ENCODE measurements at places on chromosomes 16 and 17.

GRCh38 chr16:31215287-31216162 is 1.4 kb downstream of the PYDC1 start:
- peak; percentile 17 for DNase-seq

GRCh38 chr17:4514206-4514605 is 15.5 kb downstream of the SPNS2 start:
- DNase-seq, result no peak

DNA sequence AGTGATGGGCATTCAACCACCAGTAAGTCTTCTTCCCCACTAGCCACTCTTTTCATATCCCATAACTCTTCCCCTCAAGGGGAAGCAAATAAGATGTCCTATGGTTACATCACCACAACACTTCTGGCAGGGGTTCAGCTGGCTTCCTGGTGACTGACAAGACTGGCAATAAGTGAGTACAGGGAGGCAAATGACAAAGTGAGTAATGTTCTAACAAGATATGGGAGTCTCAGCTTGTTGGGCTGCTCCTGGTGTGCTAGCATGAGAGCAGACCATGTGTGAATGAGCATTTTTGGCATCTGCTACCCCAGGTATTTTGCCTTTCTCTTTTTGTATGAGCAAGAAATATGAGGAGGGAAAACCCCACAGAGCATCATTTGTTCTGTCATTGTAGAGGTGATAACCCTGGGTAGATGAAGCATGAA is 9.9 kb downstream of the TMIGD1 start:
- DNase-seq, result no peak

GRCh38 chr16:6884002-6884401 is 448.6 kb upstream of the RBFOX1 start:
- DNase-seq, result no peak

- DNase-seq, result no peak
Observed at GRCh38 chr16:88035292-88035691, 84.1 kb downstream of the BANP start.

GRCh38 chr17:59047616-59048015 is 59.1 kb downstream of the TRIM37 start:
- DNase-seq, result no peak

DNA sequence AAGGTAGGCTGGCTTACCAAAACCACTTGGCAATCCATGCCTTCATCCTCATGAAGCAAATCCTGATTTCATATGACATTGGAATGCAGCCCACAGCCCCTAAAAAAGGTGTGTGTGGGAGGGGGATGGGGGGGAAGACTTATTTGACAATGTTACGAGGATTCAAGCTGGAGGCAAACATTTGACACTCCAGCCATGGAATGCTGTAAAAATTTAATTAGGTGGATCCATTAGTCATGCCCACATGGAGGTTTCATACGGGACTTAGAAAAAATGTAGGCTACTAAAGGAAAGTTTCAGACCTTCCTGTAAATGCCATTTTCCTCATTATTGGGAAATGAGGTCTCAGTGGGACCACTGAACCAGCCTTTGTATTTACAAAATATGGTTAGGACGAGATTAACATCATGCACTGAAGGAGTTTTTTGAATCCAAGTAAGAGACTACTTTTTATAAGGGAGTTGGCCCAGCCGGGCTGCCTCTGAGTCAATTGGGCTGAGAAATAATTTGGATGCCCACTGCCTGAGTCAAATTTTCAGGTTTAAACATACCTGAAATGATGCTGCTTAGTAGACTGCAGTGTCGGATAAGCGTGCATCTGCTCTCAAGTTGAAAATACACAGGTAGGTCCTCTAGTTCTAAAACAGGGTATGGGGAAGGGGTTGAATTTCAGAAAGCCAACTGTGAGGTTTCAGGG is 44.6 kb upstream of the MAF start:
- no peak for DNase-seq

DNA sequence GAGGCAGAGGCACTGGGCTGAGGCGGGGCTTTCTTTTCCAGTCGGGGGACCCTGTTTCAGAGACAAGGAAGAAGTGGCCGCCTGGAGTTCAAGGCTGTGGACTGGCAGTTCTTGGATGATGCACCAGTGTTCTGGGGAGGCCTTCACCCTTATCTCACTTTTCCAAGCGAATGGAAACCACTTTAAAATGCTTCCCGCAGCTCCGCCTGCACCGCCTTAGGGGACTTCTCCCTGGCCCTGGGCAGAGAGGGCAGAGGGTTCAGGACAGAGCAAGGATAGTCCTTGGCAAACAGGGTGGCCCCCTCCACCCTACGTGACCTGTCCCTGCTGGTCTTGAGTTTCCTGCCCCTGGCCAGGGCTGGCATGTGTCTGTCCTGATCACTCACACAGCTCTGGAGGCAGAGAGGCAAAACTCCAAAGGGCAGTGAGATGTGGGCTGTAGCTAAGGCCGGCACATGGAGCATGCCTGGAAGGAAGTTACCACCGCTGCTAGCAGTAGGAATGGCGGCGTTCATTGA is 20.6 kb downstream of the RTN4RL1 start:
- DNase-seq, result no peak

DNA sequence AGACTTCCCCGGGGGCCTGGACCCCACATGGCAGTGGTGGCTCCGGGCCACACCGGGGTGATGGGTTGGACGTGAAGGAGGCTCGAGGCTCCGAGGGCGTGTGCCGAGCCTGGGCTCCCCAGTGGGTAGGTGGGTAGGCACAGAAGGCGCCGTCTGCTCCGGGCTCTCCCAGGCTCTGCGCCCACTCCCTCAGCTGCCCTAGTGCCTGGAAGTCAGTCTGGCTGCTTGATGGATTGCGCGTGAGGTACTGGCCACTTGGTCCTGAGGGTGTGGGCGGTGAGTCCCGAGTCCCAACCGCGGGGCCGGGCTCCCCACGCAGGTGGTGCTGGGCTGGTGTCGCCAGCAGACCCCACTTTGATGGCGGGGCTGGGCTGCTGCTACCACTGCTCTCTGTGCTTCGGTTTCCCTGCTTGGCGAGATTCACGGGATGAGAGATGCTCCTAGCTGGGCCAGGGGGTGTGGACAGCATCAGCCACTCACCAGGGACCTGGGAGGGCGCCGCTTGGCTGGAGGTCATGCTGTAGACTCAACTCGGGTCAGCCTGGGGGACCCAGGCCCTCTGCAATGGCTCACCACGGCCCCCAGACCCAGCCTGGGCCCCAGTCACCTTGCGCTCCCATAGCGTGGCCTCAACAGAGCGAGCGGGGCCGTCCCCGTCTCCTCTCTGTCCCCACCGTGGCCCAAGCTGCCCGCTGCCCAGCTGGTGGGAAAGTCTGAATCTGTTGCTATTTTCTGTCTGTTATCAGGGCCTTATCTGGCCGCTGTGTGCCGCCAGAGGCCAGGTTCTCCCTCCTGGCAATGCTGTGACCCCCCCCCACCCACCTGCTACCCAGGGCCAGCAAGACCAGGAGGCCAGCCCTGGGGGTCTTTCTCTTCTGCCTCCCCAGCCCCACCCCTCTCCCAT is 26.1 kb downstream of the ZFPM1 start:
- DNase-seq, result no peak

DNA sequence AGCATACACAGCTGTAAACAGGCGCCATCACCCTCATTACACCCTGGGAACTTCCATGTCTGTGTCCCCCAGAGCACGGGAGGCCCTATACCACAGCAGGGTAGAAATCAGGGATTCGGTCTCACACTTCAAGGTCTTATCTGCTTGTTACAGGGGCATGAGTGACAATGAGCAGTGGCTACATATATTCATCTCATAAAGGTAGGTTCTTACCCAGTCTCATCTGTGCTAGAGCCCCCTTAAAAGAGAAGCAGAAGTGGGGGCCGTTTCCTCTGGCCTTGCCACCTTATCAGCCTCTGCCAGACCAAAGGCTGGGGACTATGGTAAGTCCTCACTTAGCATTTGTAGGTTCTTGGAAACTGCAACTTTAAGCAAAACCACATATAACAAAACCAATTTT is 46.5 kb downstream of the IRX5 start:
- DNase-seq, result no peak

GRCh38 chr17:68807998-68808772 is 147.0 kb downstream of the ABCA8 start:
- no peak for DNase-seq

DNA sequence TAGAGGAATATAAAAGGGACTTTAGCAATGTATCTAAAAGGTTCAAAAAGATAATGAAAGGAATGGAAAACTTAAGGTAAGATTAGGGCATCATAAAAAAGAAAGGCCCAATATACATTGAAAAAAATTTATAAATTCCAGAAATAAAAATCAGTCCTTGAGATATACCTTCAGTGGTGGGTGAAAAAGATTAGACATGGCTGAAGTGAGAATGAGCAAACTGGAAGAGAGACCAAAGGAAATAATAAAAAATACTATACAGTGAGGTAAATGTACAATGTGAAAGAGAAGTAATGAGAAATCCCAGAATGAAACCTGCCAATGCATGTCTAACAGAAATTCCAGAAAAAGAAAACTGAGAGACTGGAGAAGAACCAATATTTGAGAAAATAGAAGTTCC is 42.9 kb upstream of the PMFBP1 start:
- DNase-seq, result no peak

DNA sequence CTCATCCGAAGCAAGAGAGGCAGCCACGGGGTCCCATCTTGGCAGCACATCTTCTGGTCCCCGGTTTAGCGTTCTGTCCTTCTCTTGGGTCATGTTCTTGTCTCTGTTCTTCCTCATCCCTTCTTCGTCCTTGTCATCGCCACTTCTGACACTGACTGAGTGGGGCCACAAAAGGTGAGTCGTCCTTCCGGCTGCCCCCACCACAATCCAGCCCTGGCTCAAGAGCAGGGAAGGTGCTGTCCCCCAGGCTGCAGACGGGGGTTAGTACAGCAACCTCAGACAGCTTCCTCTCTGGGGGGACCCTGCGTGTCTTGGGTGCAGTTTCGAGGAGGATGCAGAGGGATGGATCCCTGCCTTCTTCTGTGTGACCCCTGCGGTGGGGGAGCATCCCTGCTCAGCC is 21.8 kb downstream of the NAA60 start:
- DNase-seq, result no peak

DNA sequence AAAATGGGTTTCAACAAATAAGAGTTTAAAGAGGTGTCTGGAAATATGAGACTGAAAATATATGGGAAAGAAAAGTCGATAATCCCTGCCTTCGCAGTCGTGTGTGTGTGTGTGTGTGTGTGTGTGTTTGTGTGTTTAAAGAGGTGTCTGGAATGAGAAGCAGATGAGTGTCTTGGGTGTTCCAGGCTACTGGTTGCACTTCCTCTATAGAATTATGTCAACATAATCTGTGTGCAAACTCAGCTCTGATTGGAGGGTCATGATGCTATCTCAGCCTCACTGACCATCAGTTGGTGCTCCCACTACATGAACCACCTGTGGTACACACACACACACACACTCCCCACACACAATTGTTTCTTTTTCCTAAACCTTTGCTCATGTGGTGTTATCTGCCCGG is 347.3 kb downstream of the NPIPA8 start:
- DNase-seq, result no peak

DNA sequence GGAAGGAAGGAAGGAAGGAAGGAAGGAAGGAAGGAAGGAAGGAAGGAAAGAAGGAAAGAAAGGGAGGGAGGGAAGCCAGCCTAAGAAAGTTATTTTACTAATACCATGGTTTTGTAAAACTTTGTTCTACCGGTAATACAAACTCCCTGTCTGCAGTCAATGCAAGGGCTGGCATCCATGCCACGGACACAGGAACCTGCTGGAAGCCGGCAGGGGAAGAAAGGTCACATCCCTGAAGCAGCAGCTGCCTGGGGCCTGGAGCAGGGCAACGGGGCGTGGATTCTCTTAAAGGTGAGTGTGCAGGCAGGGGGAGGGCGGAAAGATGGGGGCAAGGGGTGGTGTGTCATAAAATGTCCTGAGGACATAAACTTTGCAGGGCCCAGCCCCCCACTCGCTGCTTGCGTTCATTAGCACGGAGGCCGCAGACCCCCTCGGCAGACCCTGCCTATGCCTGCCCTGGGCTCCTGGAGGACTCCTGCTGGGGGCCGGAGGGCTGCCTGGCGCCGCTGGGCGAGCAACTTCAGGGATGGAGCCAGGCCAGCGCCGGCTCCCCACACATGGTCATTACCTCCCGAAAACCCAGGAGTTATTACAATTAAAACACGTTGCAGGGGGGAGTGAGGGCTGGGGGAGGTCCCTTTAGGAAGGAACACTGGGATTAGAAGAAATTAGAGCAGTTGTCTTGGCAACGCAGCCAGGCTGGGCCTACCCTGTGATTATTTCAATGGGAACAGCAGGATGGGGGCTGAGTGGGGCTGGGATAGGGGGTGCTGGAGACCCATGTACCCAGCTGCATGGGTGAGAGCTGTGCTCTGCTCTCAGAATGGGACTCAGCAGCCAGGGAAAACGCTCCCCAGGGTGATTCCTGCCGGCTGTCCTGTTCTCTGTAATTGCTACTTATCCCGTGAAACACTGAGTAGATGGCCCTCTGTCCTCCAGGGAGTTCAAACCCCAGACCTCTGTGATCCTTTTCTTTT is 257.9 kb downstream of the SOX9 start:
- no peak for DNase-seq

- DNase-seq, result peak; percentile 63
Observed at GRCh38 chr17:5500589-5501391, 14.4 kb downstream of the MIS12 start.

- no peak for DNase-seq
Observed at GRCh38 chr16:82135844-82136243, 34.2 kb downstream of the MPHOSPH6 start.

DNA sequence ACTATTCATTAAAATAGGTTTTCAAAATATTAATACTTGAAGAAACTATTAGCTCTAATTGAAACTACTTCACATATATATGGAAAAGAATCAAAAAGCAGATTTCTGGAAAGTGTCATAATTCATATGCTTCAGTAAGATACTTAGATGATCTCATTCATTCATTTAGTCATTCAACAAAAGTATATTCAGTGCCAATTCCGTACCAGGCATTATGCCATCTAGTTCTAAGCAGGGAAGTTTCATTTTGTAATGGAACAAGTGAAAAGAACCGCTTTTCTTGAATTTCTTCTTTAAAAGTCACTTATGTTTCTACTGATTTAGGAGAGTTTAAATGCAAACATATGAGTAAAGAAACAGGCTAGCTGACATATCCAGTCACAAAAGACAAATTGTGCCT is 118.3 kb upstream of the FAM20A start:
- DNase-seq, result no peak

GRCh38 chr17:53319947-53320346 is 502.8 kb upstream of the KIF2B start:
- DNase-seq, result no peak

DNA sequence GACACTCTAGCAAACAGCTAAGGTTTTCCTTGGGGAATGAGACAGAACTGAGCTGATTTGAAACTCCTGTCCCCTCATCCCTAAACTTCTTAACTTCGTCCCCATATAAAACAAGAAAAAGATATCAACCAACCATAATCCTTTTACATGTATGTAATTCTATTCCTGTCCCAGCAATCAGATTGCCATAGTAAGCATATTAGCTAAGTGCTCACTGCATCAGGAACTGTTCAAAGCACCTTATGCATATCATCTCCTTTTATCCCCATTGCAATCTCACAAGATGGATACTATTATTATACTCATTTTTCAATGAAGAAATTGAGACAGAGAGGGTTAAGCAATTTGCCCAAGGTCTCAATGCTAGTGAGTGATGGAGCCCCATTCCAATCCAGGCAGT is 6.8 kb downstream of the KIF18B start:
- DNase-seq, result no peak

Measured in stimulated activated naive B cell treated with anti-CD40 and anti-IgM and Interleukin-4, amounts not matched to agents 10 μg/mL and 1 μg/mL and 100 μg/mL, for 72 hours (primary cell).